Right hindlimb (tissue), 1 donor: ENCODE measurements at places on chromosomes 6 and 20.

GRCh38 chr6:157770946-157771345, 52.1 kb upstream of the SNX9 start:
- DNase-seq = no peak

GRCh38 chr20:47544240-47544639, 42.6 kb downstream of the NCOA3 start:
- no peak for DNase-seq

- no peak for DNase-seq
Observed at GRCh38 chr20:14525426-14525825, 188.0 kb upstream of the FLRT3 start.

DNA sequence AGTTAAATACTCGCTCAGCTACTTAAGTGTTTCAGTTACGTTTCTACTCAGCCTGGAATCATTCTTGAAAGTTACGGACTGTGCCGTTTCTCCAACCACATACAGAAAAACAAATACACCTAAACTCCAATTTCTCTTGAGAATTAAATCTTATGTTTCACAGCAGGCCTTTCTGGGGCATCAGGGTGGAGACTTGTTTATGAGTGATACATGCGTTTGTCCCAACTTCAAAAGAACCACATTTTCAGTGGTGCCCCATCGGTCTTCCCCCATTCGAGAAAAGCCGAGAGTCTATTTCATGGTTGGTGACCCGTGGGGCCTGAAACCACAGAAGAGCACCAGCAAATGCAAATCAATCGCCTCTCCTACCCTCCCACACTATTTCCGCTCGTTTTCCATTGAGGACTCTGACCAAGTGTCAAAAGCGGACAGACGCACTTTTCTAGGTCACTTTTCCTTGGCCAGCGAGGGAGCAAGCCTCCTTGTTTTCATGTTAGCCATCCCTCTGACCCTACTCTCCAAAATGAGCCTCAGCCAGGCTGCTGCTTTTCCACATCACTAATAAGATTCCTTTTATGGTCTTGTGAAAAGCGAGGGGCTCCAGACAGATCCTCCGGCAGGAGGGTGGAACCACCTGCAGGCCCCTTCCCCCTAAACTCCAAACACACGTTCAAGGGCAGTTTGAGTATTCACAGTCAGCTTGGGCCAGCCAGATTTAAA, 3.1 kb downstream of the JAG1 start:
- DNase-seq = no peak

GRCh38 chr20:438571-439469, 23.5 kb downstream of the TBC1D20 start:
- no peak for DNase-seq
